ENCODE measurements at places on chromosomes 1 and 21.

DNA sequence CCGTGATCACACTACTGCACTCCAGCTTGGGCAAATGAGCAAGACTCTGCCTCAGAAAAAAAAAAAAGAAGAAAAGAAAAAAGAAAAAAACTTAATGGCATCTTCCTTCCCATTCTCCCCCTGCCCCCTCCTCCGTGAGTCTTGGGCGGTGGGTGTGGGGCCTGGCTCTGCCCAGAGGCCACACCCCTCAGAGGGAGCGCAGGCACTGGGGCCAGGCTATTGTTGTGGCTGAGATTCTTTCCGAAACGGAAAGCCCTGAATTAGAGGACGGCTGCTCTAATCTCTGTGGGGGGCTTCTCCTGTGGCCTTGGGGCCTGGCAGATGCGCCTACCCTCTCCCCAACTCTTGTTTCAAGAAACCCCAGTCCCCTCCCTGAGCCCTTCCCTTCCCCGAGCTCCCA is 4.1 kb upstream of the FAM110D start:
- DNase-seq, result no peak

- DNase-seq, result peak; percentile 65
These were observed 16.5 kb downstream of the STK40 start for GRCh38 chr1:36369061-36369861.

GRCh38 chr1:209425959-209426358 is 157.6 kb upstream of the CAMK1G start:
- no peak for DNase-seq

DNA sequence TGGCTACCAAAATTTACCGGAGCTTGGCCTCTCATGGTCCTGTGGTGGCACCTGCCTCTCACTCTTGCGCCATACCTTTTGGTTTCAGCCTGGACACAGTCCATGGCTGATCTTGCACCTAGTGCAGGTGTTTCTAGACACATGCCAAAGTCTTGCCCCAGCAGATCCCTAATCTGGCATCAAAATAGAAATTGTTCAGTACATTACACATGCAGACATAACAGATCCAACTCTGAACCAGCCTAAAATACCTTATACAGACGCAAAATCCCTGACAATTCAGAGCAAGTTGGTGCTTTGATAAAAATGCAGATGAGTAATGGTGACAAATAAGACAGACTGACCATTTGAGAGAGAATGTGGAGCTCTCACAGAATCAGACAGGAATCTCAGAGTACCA is 44.1 kb downstream of the NGF start:
- no peak for DNase-seq

- DNase-seq, result no peak
These were observed 245.3 kb upstream of the CSF3R start for GRCh38 chr1:36728051-36728450.

- DNase-seq, result peak; percentile 14
These were observed 13.6 kb downstream of the LRRC42 start for GRCh38 chr1:53959664-53960250.

GRCh38 chr1:232905331-232906034 is 44.9 kb upstream of the NTPCR start:
- DNase-seq, result peak; percentile 41

- DNase-seq, result no peak
These were observed 47.2 kb downstream of the TBX15 start for GRCh38 chr1:118940957-118941356.

DNA sequence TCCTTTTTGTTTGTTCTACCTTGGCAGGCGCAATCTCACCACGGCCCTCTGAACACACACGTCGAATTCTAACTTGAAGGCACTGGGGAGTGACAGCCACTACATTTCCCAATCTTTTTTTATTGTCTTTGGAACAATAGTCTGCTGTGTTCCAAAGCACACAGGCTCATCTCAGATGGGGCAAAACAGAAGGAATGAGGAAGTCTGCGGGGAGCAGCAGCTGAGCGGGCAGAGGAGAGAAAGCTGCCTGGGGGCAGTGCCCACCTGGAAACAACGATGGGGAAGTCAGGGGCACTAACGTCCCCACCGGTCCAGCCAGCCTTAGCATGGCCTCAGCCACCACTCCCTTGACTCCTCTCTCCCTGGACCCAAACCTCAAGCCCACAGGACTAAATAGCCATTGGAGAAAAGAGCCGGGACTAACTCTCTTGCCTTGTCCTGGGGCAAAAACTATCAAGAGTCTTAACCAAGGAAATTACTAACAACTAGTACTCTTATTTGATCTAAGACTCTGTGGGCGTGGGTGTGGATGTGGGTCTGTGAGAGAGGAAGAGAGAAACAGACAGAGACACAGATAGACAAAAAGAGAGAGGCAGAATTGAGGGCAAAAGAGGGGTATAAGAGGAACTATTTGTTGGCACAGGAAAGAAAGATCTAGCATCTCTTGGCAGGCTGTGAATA is 34.2 kb downstream of the SYF2 start:
- no peak for DNase-seq

DNA sequence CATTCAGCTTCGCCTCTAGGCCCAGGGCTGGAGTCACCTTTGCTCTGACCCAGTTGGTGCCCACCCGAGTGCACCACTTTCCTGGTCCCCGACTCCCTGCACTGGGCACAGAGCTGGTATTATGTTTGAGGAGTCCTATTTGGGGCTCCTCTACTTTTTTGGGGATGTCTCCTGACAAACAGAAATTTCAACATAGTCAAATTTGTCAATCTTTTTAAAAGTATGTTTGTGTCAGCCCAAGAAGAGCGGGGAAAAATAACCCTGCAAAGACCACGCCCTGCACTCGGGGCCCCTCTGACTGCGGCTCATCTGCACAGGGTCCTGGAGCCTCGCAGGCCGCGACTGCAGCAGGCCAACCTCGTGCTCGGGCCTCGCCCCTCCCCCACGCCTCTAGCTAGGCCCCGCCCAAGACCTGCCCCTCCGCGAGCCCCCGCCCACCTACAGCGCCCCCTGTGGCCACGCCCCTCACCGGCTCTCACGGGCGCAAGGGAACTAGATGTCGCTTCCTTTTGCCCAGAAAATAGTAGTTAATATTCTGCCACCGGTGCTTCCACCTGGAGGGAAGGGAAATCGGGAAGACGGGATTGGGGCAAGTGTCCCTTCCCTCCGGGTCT is 11.4 kb downstream of the FAM229A start:
- no peak for DNase-seq

DNA sequence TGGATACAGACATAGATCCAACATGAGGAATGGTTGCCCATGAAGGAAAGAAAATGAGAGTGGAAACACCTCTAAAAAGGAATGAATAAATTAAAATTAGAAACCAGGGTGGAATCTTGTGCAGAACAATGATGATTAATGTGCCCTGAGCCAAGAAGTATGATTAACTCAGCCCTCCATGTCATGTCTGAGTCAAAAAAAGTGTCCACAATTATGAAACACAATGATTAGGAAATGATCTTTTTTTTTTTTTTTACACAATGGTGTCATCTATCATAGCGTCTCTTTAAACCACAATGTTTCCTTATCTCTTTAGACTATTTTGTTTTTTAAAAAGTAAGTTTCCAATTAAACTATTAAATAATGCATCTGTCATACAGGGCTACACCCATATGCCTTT is 78.9 kb upstream of the RAB4A start:
- DNase-seq, result no peak

- no peak for DNase-seq
These were observed 63.9 kb downstream of the TRIM11 start for GRCh38 chr1:228342627-228343190.

GRCh38 chr1:37865348-37866120 is 6.1 kb upstream of the MTF1 start:
- DNase-seq, result no peak

GRCh38 chr1:227072991-227073390 is 132.9 kb downstream of the COQ8A start:
- peak; percentile 19 for DNase-seq

DNA sequence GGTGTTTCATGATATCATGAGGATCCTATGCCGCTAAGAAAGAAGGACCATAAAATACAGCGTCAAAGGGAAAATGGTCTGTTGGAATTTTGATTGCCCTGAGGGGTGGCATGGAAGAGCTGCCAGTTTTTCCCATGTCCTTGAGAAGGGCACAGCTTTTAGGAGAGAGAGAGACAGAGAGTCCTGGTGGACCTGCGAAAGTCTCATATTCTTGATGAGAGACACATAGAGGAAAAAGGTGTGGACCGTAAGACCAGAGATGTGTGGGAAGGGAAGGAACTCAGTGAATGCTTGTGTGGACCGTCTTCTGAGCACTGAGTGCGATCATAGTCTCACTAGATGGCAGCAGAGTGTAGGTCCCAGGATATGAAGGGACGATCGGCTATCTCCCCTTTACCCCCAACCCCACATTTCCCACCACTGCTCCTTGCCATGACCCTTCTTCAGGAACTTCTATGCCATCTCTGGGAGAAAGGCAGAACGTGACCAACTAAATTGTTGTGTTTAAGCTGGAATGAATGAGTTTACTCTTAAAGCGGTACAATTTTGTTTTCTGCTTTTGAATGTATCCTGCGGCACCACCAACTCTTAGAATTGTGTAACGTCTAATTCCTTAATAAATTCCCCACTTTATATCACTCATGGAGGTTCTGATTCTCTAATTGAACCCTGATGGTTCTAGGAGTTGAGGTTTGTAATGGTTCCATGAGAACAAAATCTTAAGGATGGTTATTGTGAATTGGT is 117.7 kb downstream of the CTH start:
- peak; percentile 25 for DNase-seq

Data from kidney capillary endothelial cell (primary cell).